Femur (tissue), 1 donor: ENCODE measurements at places on chromosomes 3 and 15.

DNA sequence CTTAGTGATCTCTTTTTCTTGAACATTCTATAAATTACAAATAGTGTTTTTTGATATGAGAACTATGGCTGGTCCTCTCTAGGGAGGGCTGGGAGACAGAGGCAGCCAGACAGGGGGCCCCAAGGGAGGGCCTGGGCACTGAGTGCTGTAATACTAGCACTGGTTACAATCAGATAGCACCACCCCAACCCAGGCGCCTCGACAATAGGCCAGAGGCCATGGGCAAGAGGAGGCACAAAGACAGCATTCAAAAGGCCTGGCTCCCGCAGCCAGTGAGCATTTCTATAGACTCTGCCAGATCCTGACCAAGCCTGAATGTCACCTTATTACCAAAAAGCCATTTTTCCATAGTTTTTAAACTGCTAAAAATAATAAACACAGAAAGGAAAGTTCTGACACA is 158.5 kb downstream of the THRB start:
- DNase-seq: no peak

- DNase-seq: peak; percentile 28
Measured at GRCh38 chr15:51366920-51367319, 25.5 kb downstream of the GLDN start.

DNA sequence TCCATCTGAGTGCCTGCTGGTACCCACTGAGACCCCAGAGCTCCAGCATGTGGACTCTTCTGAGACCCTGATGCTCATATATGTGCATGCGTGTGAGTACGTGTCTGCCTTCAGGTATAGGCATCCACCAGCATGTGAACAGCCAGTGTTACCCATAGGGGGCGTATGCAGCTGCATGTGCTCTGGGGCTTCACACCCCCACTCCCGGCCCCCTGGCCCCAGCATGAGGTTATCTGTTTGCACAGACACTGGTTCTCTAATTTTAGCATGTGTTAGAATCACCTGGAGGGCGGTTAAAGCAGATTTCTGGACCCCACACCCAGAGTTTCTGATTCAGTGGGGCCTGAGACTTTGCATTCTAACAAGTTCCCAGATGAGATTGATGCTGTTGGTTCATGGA is 824 bp upstream of the CILP start:
- DNase-seq: no peak

DNA sequence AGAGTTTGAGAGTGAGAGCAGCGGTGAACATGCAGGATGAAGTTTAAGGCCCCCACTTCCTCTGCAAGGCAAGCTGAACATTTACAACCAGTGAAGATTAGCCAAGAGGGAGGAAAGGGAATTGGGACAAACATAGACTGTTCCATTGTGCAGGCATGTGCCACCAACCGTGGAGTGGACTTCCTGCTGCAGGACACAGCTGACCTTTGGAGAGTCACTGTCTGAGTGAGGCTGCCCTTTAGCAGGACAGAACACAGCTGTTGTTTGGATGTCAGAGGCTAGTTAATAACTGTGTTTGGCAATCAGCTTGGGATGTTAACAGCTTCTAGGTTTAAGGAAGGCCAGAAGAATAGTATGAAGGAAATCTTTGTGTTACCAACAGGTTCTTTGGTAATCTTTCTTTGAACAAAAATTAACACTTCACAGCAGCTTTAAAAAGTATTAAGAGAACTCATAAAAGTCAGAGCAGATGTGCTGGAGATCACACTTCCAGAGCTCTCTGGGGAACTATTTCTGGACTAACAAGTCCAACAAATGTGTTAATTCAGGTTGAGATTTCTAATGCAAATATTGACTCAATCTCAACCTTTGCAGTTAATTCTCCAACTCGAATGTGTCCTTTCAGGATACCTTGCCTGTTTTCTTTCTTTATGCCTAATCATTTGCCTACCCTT is 31.4 kb downstream of the CTDSPL start:
- DNase-seq: no peak
